ENCODE measurements at places on chromosomes 5 and 9. TPM values are rescaled to one million over a fixed set of nuclear protein-coding genes. Genes with fewer than 3 reads are reported as not detected.

The LRRC70 gene
- 0.73 TPM for total RNA-seq

The BTNL8 gene
- not detected for total RNA-seq

DNA sequence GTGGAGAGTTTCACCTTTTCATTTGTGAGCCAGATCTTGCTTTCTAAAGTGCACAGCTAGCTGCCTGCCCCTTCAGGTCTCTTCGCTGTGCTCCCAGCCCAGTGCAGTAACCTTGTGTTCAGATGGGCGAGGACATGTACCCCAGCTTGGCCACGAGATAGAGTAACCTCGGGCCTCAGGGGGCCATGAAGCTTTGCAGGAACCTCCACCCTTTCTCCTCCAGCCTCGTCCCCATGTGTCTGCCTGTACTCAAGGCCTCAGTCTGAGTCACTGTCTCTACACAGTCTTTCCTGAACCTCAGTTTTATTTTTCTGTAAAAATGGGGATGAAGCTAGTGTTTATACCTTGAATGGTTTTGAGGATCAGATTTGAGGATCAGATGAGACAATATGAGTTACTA lies 37.9 kb downstream of the ERGIC1 start:
- H3K4me3 ChIP-seq, result no peak overlapping the region
- H3K36me3 ChIP-seq, result no peaks in the 10 kb centered on the region
- no peaks in the 10 kb centered on the region for H3K27me3 ChIP-seq
- no peak overlapping the region for H3K27ac ChIP-seq
- DNase-seq, result no peak

DNA sequence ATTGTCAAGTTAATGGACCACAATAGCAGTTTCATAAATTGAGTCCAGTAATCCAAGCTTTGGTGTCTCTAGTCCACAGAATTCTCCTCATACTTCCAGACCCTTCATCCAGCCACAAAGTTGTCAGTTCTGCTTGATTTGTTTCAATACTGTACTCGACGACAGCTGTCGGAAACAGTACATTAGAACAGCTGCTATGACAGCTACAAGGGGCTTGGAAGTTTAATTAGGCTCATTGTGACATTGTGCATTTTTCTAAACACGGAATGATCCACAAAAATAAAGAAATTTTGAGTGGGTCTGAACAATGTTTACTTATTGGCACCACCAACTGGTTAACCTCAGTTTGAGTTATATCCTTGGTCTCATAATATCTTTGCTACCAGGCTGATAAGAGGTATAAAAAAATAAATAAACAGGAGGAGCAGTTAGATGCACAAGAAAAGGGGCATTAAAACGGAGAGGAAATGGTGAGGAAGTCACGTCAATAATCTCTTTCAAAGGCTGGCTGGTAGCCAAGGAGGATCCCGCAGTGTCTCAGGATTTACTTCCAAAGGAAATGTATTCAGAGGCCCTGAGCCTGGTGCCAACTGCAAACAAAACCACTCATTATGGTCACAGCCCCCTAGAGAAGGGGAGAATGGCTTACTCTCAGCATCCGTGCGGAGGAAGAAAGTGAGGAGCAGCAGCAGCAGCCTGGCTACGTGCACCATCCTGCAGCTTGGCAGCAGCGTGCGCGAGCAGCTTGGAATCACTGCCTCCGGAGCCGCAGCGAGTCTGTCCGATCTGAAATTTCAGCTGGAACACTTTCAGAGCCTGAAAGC lies 933.8 kb upstream of the DMAC1 start:
- H3K27ac ChIP-seq, result no peak overlapping the region
- no peaks in the 10 kb centered on the region for H3K4me1 ChIP-seq
- H3K27me3 ChIP-seq, result peaks cover 2% of the 10 kb centered on the region
- no peak overlapping the region for H3K4me3 ChIP-seq

GRCh38 chr5:110727025-110727314 lies 499 bp upstream of the TMEM232 start:
- H3K27me3 ChIP-seq, result no peaks in the 10 kb centered on the region
- H3K4me1 ChIP-seq, result peaks cover 6% of the 10 kb centered on the region
- DNase-seq, result no peak
- peak overlapping the region; percentile 74 for H3K27ac ChIP-seq

- no peaks in the 10 kb centered on the region for H3K36me3 ChIP-seq
- H3K4me1 ChIP-seq, result peaks cover 2% of the 10 kb centered on the region
- DNase-seq, result no peak
- H3K4me3 ChIP-seq, result no peak overlapping the region
- no peak overlapping the region for H3K27ac ChIP-seq
- peaks cover 7% of the 10 kb centered on the region for H3K27me3 ChIP-seq
Observed at GRCh38 chr5:78536661-78537196, 111.8 kb downstream of the LHFPL2 start.

- no peak overlapping the region for H3K4me3 ChIP-seq
- no peak for DNase-seq
Observed at GRCh38 chr5:118967059-118967508, 21.3 kb downstream of the DTWD2 start.

DNA sequence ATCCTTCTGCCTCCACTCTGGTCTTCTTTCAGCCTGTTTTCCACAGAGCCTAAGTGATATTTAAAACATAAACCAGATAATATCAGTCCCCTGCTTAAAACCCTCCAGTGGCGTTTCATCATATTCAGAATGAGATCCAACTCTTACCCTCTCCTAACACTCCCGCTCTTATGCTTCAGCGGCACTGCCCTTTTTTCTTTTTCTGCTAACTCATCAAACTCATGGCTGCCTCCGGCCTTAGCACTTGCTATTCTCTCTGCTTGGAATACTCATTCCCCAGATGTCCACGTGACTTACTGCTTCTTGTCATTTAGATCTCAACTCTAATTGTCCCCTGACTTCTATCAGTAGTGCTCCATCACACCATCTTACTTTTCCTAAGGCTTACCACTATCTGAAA lies 73.6 kb downstream of the PIP5K1B start:
- H3K27me3 ChIP-seq, result peaks cover 4% of the 10 kb centered on the region
- H3K27ac ChIP-seq, result no peak overlapping the region
- H3K4me3 ChIP-seq, result no peak overlapping the region

DNA sequence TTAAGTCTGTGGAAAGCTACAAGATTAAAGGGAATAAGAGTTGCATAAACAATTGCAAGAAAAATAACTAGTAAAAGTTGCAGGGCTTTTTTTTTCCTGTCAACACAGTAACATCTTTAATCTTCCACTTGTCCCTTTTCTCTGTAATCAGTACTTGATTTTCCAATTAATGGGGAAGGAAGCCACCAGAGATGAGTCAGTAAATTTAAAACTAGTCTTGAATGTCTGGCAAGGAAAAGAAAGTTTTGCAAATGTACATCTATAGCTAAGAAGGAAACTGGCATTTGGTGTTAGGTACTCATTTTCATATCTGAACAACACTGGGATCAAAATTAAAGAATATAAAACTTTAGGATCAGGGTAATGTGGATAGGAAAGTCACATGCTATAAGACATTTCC lies 17.1 kb downstream of the DAP start:
- H3K4me3 ChIP-seq, result no peak overlapping the region
- peaks cover 2% of the 10 kb centered on the region for H3K4me1 ChIP-seq
- peaks cover 51% of the 10 kb centered on the region for H3K36me3 ChIP-seq
- H3K27ac ChIP-seq, result no peak overlapping the region
- H3K27me3 ChIP-seq, result no peaks in the 10 kb centered on the region

- no peak overlapping the region for H3K27ac ChIP-seq
- no peak for DNase-seq
Observed at GRCh38 chr5:77277759-77278158, 67.3 kb downstream of the PDE8B start.

GRCh38 chr5:174317256-174317894 lies 271.9 kb downstream of the NSG2 start:
- no peaks in the 10 kb centered on the region for H3K36me3 ChIP-seq
- H3K4me1 ChIP-seq, result no peaks in the 10 kb centered on the region
- H3K4me3 ChIP-seq, result no peak overlapping the region
- DNase-seq, result no peak
